Esophagus muscularis mucosa (tissue), 4 donors: ENCODE measurements at places on chromosomes 7 and 10. TPM values are rescaled to one million over a fixed set of nuclear protein-coding genes. Genes with fewer than 3 reads are reported as not detected.

The SLC35B4 gene
- total RNA-seq, result 6.6 TPM

The MYOZ1 gene
- not detected for total RNA-seq

The PON1 gene
- not detected for total RNA-seq

The PDE1C gene
- 25.5 TPM for total RNA-seq

The LOXL4 gene
- 10.0 TPM for total RNA-seq

The GDF2 gene
- not detected for total RNA-seq

The DENND2A gene
- total RNA-seq, result 51.2 TPM

The GPR158 gene
- 0.06 TPM for total RNA-seq

DNA sequence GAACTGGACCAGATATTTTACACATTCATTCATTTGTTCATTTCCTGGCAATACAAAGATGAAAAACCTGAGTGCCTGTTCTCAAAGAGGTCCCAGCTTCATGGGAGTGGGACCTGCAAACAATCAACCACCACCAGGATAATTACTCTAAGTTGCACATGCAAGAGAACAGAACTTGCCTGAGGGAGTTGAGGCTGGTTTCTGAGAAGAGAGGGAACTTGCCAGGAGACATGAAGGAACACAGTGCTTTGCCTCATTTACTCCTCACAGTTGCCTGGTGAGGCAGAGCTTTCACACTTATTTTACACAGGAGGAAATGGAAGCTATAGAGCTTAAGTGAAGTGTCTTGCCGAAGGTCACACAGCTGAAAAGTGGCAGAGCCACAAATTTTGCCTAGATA, 170.1 kb downstream of the SORCS3 start:
- no peaks in the 10 kb centered on the region for H3K4me1 ChIP-seq
- H3K27ac ChIP-seq, result no peak overlapping the region
- H3K4me3 ChIP-seq, result no peak overlapping the region
- no peaks in the 10 kb centered on the region for H3K36me3 ChIP-seq
- no peaks in the 10 kb centered on the region for H3K27me3 ChIP-seq

DNA sequence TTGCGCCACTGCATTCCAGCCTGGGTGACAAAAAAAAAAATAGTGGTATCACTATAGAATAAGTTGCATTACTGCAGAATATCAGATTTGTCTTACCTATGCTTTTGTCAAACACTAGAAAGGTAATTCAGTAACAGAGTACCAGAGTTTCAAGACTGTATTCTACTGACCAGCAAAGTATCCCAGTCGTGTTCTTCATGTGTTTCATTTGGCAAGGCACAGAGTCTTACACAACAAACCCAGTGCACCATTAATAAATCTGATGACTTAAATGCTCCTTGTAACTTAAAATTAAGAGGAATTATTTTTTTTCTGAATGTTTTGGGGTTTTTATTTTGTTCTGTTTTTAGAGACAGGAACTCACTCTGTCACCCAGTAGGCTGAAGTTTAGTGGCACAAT, 34.4 kb upstream of the PBLD start:
- H3K36me3 ChIP-seq, result peaks cover 95% of the 10 kb centered on the region
- H3K27me3 ChIP-seq, result no peaks in the 10 kb centered on the region
- H3K4me3 ChIP-seq, result no peak overlapping the region
- no peak overlapping the region for H3K27ac ChIP-seq
- H3K4me1 ChIP-seq, result no peaks in the 10 kb centered on the region

DNA sequence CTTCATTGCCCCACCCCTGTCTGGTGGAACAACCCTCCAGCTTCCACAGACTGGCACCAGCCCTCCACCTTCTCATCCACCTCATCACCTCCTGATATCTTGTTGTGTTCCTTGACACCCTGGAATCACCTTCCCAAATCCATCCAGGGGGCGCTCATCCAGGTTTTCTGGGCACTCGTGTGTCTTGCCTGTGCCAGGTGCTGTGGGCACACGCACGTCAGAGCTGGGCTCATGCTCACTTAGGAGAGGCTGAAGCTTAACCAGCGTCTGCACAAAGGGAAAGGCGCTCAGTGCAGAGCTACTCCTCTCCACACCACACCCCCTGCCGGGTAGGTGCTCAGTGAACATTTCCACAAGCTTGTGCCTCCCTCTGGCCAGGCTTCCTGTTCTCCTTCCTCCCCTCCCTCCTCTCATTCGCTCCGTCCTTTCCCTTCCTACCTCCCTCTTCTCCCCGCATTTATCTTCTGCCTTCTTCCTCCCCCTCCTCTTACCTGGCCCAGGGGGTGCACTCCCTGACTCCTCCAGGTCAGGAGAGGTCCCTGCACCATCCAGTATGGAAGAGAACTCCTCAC, 4.8 kb downstream of the ADCYAP1R1 start:
- H3K36me3 ChIP-seq, result no peaks in the 10 kb centered on the region
- H3K4me1 ChIP-seq, result peaks cover 4% of the 10 kb centered on the region
- no peak overlapping the region for H3K4me3 ChIP-seq
- H3K27me3 ChIP-seq, result peaks cover 10% of the 10 kb centered on the region
- no peak for DNase-seq

DNA sequence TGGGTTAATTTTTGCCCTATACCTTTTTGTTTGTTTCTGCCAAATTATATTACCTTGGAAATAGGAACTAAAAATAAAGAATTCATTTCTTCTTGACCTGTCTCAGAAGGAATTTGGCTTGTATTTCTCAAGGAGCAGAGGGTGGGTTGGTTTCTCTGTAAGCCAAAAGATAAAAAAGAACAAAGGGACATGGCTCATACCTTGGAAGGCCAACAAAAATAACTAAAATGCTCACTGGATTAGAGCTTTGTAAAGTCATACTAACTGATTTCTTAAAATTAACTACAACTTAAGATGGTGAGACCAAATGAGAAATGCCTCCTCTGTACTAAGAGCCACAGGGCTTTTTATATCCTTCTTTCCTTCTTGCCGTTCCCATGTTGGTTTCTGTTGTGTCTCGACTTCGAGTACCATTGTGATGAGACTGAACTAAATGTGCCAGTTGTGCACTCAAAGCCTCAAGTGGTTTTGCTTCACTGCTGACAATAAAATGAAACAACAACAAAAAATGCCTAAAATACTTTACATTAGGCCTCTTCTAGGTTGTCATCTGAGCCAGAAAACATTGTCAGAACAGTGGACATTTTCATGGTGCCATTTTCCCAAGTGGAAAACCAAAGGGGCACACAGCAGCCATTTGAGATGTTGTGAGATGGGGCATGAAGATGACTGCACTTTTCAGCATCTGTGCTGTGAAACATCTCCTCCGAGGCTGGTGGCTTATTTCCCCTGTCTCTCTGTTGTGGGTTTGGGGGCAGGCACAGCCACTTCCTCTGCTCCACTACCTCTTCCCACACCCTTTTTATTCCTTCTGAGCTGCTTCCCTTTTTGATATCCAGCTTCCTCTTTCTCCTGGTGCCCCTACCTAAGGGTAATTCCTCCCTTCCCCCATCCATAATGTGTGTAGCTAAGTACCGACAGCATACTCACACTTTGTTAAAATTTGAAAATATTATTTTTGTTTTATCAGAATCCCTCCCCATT, 51.8 kb upstream of the AGR3 start:
- no peak overlapping the region for H3K27ac ChIP-seq
- H3K4me3 ChIP-seq, result no peak overlapping the region
- no peaks in the 10 kb centered on the region for H3K4me1 ChIP-seq
- no peaks in the 10 kb centered on the region for H3K36me3 ChIP-seq
- DNase-seq, result no peak

DNA sequence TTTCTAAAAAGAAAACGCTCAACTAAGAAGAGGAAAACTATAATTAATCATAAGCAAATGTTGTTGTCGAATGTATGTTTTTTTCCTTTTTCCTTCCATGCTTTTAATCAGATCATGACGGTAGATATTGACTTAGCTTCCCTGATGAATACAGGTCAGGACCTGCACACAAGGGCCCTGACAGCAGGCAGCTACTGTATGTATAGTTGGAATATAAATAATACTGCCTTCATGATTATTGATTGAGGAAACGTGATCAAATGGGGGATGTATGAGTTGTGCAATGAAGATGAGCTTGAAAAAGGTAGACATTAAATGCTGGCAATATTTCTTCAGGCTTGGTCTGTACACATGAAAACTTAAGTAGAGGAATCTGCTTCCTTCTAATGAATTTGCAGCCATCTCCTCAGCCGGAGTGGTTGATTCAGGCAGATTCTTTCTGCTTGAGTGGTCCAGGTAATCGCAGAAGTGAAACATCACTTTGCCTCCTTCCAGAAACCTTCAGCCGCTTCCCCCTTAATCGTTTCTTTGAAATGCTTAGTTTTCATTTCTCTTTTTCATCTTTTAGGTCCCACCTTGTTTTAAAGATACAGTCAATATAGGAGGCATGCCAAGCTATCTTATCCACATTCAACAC, 656.5 kb downstream of the SDK1 start:
- H3K4me3 ChIP-seq, result no peak overlapping the region
- DNase-seq, result no peak
- no peaks in the 10 kb centered on the region for H3K36me3 ChIP-seq
- no peak overlapping the region for H3K27ac ChIP-seq

GRCh38 chr10:78604286-78604685, 464.5 kb upstream of the ZMIZ1 start:
- no peak overlapping the region for H3K27ac ChIP-seq
- no peak for DNase-seq
- H3K27me3 ChIP-seq, result no peaks in the 10 kb centered on the region
- no peaks in the 10 kb centered on the region for H3K36me3 ChIP-seq

DNA sequence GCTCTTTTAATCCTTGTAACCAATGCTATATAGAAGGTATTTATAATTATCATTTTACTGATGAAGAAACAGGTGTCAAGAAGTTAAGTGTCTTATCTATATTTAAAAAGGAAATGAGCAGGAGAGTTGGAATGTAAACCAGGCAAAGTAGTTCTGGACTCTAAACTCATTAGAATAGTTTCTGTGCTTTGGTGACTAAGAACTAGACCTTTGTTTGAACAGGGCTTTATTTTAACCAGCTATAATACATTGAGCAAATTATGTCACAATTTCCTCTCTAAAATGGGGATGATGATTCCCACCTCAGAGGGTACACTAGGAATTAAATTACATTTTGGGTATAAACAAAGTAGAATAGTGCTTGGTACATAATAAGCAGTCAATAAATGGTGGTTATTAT, 236.0 kb downstream of the MAGI2 start:
- H3K27ac ChIP-seq, result no peak overlapping the region
- no peaks in the 10 kb centered on the region for H3K27me3 ChIP-seq
- no peak for DNase-seq

GRCh38 chr10:126207313-126207771, 180.9 kb downstream of the ADAM12 start:
- no peaks in the 10 kb centered on the region for H3K4me1 ChIP-seq
- H3K27me3 ChIP-seq, result peaks cover 20% of the 10 kb centered on the region
- no peaks in the 10 kb centered on the region for H3K36me3 ChIP-seq
- H3K27ac ChIP-seq, result no peak overlapping the region

- no peak overlapping the region for H3K4me3 ChIP-seq
- no peaks in the 10 kb centered on the region for H3K36me3 ChIP-seq
- no peak for DNase-seq
- no peak overlapping the region for H3K27ac ChIP-seq
- H3K4me1 ChIP-seq, result no peaks in the 10 kb centered on the region
These were observed 65.6 kb upstream of the DUSP5 start for GRCh38 chr10:110432084-110432483.

GRCh38 chr10:14089556-14090292, 241.0 kb downstream of the FRMD4A start:
- no peak overlapping the region for H3K27ac ChIP-seq
- H3K4me3 ChIP-seq, result no peak overlapping the region
- no peaks in the 10 kb centered on the region for H3K4me1 ChIP-seq
- no peaks in the 10 kb centered on the region for H3K27me3 ChIP-seq
